ENCODE measurements at places on chromosomes 12 and 14.
A peak's percentile ranks its signal among the peaks of the same experiment; 100 is the strongest.

DNA sequence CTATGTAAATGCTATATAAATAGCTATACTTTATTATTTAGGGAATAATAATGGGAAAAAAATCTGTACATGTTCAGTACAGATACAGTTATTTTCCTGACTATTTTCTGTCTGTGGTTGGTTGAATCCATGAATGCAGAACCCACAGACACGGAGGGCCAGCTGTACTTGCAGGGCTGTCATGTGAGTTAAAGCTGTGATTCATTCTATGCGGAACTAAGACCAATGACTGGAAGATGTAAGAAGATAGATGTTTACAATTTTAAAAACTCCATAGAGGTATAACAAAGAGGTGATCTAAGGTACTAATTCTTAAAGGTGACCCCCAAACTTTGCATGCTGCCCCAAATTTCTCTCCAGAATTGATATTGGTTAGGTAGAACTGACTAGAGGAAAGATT lies 14.6 kb downstream of the PCNX4 start:
- DNase-seq = no peak

DNA sequence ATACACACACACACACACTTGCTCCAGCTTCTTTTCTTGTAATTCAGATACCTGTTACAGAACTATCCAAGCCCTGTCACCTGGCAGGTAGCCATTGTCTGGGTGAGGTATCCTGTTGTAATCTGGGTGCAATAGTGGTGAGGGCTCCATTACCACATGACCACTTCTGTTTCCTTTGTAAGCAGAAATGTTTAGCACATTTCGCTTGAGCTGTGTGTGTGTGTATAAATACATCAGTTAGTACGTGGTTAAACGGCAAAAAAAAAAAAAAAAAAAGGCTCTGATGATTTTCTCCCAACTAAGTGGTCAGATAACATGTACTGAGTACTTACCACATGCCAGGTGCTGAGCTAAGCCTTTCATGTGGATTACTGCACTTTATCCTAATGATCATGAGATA lies 129.3 kb upstream of the SSTR1 start:
- DNase-seq = peak; percentile 14

- DNase-seq = no peak
These were observed 4.1 kb downstream of the TTC7B start for GRCh38 chr14:90812109-90812508.

GRCh38 chr14:60217713-60218112 lies 31.3 kb upstream of the PPM1A start:
- DNase-seq = no peak

- DNase-seq = no peak
These were observed 53.9 kb downstream of the SMUG1 start for GRCh38 chr12:54134850-54135249.

- no peak for DNase-seq
These were observed 1.3 kb downstream of the DTX1 start for GRCh38 chr12:113057565-113058485.

- no peak for DNase-seq
These were observed 69.8 kb downstream of the GAS2L3 start for GRCh38 chr12:100643246-100643645.

DNA sequence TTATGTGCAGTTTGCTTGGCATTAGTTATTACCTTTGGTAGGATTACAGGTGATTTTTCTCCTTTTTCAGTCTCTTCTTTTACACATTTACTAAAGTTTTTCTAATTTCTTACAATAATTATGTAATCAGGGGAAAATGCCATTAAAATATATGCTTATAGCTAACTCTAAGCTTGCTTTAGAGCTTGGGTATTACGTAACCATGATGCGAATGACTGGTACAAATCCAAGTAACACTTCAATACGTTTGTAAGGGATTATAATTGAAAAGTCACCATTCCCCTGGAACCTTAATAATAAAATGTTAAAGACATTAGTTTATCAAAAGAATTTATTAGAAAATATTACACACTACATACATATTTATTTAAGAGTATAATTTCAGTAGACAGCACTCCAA lies 71.6 kb downstream of the SCAF11 start:
- no peak for DNase-seq

- DNase-seq = no peak
These were observed 38.3 kb upstream of the FAR2 start for GRCh38 chr12:29110506-29111442.

GRCh38 chr14:32259368-32260013 lies 56.4 kb upstream of the RNU6-8 start:
- DNase-seq = no peak

- DNase-seq = no peak
These were observed 168.8 kb downstream of the KIF26A start for GRCh38 chr14:104307246-104307626.

DNA sequence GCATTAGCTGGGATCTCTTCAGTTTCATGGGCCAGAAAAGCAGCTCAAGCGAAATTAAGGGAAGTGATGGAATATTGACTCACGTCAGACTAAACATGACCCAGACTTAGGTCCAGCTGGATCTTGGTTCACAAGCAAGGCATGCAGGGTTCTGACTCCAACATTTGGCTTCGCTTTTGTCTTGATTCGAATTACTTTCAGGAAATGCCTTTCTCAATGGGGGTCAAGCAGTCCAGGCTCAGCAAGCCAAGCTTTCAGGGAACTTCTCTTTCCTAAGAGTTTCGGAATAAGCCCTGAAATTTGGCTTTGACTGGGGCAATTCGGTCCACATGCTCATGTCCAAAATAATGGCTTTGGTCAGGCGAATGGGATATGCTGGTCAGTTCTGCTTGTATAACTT lies 678.7 kb upstream of the TMEM132C start:
- no peak for DNase-seq

Data from uterus (tissue), 4 donors.